T-cell (primary cell): ENCODE measurements at places on chromosomes 2 and 18.

- no peak for DNase-seq
These were observed 326.4 kb downstream of the NR4A2 start for GRCh38 chr2:156005999-156006712.

DNA sequence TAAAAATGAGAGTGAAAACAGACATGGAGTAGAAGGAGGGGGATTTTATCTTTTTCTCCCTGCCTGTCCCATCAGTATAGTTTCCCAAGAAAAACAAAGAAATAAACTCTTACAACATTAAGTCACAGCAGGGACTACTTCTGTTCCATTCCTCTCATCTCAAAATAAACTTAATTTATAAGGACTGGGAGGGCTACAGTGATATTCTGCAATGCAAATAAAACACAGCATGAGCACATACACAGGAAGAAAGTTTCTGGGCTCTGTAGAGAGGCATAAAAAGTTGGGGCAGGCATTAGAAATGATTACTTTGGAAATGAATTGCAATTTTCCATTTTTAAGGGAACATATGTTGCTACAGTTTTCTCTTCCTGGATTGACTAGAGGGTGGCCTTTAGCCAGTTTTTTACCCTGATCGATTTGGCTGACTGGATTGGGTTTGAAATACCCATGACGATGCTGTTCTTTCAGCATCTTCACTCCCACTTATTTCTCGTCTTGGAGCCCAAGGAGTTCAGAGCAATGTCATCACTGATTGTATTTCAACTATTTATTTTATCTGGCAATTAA lies 157.1 kb downstream of the ACTR3 start:
- no peak for DNase-seq

GRCh38 chr2:145000376-145000775 lies 480.5 kb upstream of the ZEB2 start:
- DNase-seq, result no peak

DNA sequence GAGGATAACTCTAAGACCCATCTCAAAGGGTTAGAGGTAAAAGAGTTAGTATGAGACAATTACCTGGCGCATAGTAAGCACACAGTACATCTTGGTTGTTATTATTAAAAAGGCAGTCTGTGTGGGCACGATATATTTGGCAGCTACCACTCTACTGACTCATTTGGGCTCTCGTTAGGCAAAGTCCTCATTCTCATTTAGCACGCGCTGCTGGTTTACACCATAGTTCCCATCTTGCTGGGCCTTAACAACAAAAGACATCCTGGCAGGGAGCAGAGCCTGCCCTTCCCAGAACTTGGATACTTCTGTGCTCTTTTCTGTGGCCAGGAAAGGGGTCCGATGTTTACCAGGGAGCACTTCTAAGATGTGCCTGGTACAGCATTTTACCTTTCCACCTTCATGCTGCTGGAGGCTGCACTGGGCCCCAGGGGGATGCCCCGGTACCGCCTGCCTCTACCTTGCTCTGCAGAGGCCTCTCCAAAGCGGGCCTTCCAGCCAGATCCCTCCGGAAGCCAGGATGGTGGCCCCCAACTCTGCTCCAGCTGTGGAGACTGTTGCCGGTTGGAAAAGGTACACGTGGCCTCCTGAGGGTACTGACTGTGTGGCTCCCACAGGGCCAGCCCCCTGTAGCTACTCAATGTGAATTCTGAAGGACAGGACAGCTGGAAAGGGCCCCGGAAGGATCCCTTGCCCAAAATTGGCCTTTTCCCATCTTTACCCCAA lies 15.0 kb downstream of the GLI2 start:
- no peak for DNase-seq

GRCh38 chr2:182717816-182718215 lies 1.8 kb downstream of the DNAJC10 start:
- DNase-seq, result no peak

DNA sequence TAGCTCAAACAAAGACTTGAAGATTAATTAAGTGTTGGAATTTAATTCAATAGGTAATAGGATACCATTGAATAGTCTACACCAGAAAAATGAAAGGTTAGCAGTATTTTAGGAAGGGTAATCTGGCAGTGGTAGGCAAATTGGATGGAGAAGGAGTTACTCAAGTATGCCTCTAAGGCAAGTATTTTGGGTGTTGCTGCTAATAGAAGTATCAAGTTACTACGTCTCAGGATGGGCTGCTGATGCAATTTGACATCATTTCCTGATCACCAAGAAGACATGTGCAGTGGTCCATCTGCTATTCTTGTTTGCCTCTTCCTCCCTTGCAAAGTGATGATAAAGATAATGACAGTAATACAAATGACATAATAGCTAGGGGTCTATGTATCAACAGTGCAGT lies 485.3 kb downstream of the TGIF1 start:
- DNase-seq, result no peak

- no peak for DNase-seq
These were observed 12.8 kb downstream of the SPEG start for GRCh38 chr2:219447242-219448098.

- no peak for DNase-seq
These were observed 31.0 kb downstream of the CENPA start for GRCh38 chr2:26816893-26817292.
